Stimulated activated CD4-positive, alpha-beta T cell treated with anti-CD3 and anti-CD28 coated beads, Interleukin-1b, Interleukin-23, amount 100 ng/mL, for 48 hours (primary cell): ENCODE measurements at places on chromosomes 2 and 18.

DNA sequence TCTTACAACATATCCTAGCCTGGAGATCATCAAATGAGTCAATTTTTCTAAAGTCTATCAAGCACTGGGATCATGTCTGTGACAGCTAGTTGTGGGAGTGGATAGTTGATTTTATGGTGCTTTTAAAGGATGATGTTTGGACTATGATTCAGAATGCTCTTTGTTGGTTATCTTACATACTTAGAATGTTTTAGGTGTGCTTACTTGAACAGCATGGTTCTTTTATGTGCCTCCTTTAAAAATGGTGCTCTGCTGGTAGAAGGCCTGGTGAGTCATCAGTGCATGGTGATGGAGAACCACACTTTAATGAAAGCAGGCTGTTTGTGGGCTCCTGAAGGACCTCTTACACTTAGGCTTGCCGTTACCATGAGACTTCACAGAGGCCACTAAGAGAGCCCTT, 682.7 kb upstream of the FANCL start:
- DNase-seq = no peak

- no peak for DNase-seq
Measured at GRCh38 chr2:23900541-23901322, 26.2 kb downstream of the ATAD2B start.

- no peak for DNase-seq
Measured at GRCh38 chr18:54327818-54328217, 29.8 kb downstream of the STARD6 start.

GRCh38 chr18:8990276-8991031, 112.0 kb upstream of the NDUFV2 start:
- no peak for DNase-seq

DNA sequence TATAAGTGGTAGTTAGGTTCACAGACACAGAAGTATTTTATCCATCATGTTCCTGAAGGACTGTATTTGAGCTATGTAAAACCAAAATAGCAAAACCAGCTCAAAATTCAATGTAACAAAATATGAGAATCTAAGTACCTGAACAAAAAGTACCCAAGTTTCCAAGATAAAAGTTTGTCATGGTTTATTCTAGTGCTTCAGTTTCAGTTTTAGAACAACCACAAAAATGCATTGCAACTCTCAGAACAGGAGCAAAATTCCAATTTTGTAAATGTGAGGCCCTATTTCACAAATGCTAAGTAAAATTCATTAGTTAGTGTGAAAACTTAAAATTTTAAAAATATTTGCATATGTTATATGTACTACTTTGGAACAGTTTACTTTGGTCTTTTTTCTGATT, 5.0 kb upstream of the ALPK2 start:
- DNase-seq = no peak

- no peak for DNase-seq
Measured at GRCh38 chr2:146451972-146452371, 1392.9 kb upstream of the ACVR2A start.

DNA sequence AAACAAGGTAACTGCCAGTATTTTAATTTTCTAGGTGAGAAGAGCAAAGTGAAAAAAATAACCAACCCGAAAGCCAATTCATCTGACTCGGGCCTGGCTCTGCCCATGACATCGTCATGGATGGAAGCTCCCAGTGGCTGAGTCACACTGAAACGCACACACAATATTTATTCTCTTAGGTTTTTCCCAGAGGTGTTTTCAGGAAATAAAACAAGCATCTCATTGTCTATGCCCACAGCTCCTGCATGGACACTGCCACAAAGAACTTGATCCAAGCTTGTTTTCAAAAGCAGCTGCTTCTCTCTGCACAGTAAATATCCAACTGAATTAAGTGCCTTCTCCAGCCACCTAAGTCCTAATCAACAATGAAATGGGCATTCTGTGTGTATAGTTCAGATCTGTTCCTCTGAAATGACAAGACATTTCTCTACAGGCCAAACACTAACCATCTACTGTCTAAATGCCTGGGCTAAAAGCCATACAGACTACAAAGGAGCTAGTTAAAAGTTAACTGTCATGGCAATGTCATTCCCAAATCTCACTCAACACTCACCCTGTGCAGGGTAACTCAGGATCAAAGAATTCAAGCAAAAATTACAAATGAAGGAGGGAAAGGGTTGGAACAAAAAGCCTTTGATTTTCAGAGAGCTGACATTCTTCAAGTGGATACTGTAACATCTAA, 62.9 kb downstream of the RPL31 start:
- no peak for DNase-seq

DNA sequence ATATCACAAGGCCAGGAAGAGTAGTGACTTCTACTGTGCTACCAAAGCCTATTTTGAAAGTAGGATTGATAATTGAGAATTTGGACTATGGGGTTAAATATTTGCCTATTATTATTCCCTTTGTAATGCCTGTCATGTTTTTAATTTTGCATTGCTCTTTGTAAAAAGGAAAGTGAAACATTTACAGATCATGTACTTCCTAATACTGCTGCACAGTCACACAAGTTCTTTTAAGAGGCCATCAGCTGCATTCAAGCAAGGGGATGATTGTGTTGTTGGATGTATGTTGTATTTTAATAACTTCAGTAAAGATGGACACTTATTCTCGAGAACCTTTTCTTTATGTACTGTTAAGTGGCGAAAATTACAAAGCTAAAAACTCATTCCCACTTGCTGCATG, 70.1 kb downstream of the PLEKHA3 start:
- DNase-seq = no peak

- no peak for DNase-seq
Measured at GRCh38 chr18:6624271-6624660, 105.2 kb upstream of the ARHGAP28 start.

DNA sequence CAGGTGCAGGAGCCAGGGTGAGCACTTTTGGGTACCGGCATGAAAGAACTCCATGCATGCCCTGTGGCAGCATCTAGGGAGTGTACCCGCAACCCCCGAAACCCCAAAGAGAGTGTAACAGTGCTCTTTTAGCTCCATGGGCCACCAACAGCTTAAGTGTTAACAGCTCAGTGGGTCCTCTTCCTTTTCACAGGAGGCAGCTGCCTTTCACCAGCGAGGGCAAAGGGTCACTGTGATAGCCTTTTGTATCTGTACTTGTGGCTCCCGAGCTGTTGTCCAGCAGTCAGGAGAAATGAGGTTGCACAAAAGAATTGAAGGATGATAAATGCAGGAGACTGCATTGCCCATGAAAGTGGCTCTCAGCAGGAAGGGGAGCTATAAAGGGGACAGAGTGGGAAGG, 1166.3 kb upstream of the ACVR2A start:
- no peak for DNase-seq

DNA sequence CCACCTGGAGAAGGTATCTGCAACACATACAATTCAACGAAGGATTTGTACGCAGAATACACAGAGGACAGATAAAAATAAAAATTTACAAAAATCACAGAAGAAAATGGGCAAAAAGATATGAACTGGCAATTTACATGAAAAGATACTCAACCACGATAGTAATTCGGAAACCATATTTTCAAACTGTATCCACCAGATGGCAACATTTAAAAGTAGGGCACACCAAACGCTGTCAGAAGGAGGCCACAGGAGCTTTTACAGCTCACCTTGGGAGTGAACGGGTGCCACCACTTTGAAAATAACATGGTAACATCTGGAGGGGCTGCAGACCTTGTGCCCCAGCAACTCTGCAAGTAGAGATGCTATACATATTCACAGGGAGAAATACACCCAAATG, 9.8 kb downstream of the KIF1A start:
- no peak for DNase-seq

DNA sequence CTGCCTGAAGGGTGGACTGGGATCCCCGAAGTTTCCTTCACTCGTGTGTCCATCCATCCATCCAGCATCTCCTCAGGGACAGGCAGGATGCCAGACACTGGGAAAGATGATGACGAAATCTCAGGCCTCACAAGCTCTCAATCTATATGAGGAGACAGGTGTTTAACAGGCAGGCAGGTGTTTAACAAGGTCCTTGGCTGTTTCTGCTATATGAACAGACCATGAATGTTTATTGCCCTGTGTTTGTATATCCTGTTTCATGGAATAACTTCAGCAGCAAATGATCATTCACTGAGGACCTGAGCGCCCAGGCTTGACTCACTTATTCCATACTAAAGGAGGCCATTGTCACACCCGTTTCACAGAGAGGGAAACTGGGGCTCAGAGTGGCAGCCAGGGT, 685.8 kb upstream of the HS6ST1 start:
- DNase-seq = no peak

- no peak for DNase-seq
Measured at GRCh38 chr18:77161383-77161782, 28.8 kb upstream of the MBP start.
